Transverse colon (tissue), 4 donors: ENCODE measurements at places on chromosomes 11 and 22. TPM values are rescaled to one million over a fixed set of nuclear protein-coding genes. Genes with fewer than 3 reads are reported as not detected.

Gene B4GAT1
- 21.8 TPM for total RNA-seq

DNA sequence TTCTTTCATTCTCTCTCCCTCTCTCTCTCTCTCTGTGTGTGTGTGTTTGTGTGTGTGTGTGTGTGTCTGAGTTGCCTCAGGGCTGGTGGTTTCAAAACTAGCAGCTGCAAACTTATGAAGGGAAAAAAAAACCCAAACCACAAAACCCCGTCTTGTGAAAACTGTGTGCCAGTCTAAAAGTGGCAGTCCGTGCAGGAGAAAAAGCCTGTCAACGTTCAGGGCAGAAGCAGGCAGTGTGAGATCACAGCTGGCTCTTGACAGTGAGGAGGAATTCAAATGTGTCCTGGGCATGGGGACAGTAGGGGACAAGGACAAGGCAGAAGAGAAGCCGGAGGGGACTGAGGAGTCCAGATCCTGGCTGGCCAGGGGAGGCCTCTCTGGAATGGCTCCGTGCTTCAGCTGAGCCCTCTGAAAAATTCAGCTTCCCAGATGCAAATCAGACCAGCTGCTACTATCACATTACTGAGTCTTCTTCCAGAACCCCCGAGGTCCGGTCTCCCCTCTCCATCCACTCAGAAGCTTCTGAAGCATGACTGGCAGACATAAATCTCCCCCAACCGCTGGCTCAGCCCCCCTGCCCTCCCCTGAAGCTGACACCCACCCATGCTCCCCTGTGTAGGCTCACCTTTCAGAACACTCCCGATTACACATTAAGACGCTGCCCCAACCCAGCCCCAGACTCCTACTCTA lies 31.9 kb downstream of the FLI1 start:
- no peaks in the 10 kb centered on the region for H3K27me3 ChIP-seq
- peaks cover 75% of the 10 kb centered on the region for H3K4me1 ChIP-seq
- H3K36me3 ChIP-seq, result no peaks in the 10 kb centered on the region
- peak overlapping the region; percentile 79 for H3K27ac ChIP-seq
- no peak overlapping the region for H3K4me3 ChIP-seq
- peak; percentile 41 for DNase-seq

DNA sequence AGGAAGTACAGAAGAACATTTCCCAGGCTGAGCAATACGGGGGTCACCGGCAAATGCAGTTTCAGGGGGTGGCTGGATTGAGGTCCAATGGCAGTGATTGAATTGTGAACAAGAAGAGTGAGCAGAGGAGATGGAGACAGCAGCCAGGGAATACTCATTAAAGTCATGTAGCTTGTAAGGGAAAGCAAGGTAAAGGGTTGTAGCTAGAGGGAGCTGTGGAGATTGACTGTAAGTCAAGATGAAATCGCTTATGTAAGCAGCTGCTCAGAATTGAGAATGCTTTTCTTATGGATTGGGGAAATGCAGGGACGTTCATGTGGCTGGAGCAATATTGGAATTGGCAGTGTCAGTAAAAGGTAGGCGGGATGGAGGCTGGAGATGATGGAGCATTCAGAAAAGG lies 111.4 kb upstream of the TBCEL start:
- H3K36me3 ChIP-seq, result no peaks in the 10 kb centered on the region
- no peak overlapping the region for H3K4me3 ChIP-seq
- no peaks in the 10 kb centered on the region for H3K4me1 ChIP-seq
- no peak overlapping the region for H3K27ac ChIP-seq

DNA sequence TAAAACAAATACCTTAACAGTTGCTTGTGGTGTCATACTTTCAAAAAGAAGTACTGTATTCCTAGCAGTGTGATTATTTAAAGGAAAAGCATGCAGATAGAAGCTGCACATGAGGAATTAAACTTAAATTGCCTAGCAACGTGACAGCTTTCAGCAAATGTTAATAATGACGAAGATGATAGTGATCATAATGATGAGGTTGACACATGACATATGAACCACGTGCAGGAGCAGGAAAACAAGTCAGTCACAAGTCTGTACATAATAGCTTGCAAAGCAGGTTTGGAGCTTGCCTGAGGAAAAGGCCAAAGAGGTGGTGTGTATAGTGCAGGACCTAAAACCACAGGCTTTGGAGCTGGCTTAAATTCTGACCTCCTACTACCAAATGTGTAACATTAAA lies 30.6 kb upstream of the PIK3C2A start:
- H3K4me3 ChIP-seq, result no peak overlapping the region
- no peaks in the 10 kb centered on the region for H3K4me1 ChIP-seq
- H3K27me3 ChIP-seq, result no peaks in the 10 kb centered on the region

Gene GLB1L2
- total RNA-seq, result 39.5 TPM
